ENCODE measurements at places on chromosomes 2 and 18. TPM values are rescaled to one million over a fixed set of nuclear protein-coding genes. Genes with fewer than 3 reads are reported as not detected.

Gene CDKL4
- 4.1 TPM for total RNA-seq

Gene IL18R1
- 19.4 TPM for total RNA-seq

Gene HOXD9
- not detected for total RNA-seq

Gene SCYGR6
- total RNA-seq = not detected

Gene AQP12A
- not detected for total RNA-seq

Gene QPCT
- 0.88 TPM for total RNA-seq

Gene RFX8
- not detected for total RNA-seq

Gene TUBA4A
- 127 TPM for total RNA-seq

Gene RAB6C
- not detected for total RNA-seq

Gene UBR3
- total RNA-seq = 45.4 TPM

Gene HAAO
- total RNA-seq = 38.9 TPM

Gene SCYGR5
- not detected for total RNA-seq

Gene UXS1
- total RNA-seq = 33.4 TPM

Gene ZNF396
- 6.6 TPM for total RNA-seq

Gene ACTR3
- total RNA-seq = 124 TPM

Gene NXPH2
- total RNA-seq = not detected

Gene KCNE4
- total RNA-seq = 2.5 TPM

Gene CCDC141
- total RNA-seq = 11.6 TPM

Gene HRH4
- total RNA-seq = not detected

Gene MATN3
- 0.40 TPM for total RNA-seq

Gene UGT1A5
- not detected for total RNA-seq

Gene CRYBA2
- 14.2 TPM for total RNA-seq

Gene EIF2AK2
- 24.8 TPM for total RNA-seq

Gene HADHA
- 304 TPM for total RNA-seq

Gene MBD1
- total RNA-seq = 103 TPM

Gene TNP1
- total RNA-seq = not detected

Gene RBM44
- 0.38 TPM for total RNA-seq

Gene PRSS56
- total RNA-seq = not detected

Gene GBX2
- not detected for total RNA-seq

Gene HES6
- total RNA-seq = 54.0 TPM

Gene MRPL33
- 34.1 TPM for total RNA-seq

Gene ABCG5
- total RNA-seq = 7.1 TPM

Gene TEKT4
- total RNA-seq = not detected

Gene CNDP1
- not detected for total RNA-seq

Gene DDX18
- total RNA-seq = 28.8 TPM

Gene SLC66A3
- total RNA-seq = 53.6 TPM

Gene DNAJC5G
- not detected for total RNA-seq

Gene GLI2
- total RNA-seq = 0.95 TPM

Gene PLCD4
- total RNA-seq = not detected

Gene CNGA3
- 2.2 TPM for total RNA-seq

Gene REG3G
- total RNA-seq = 33.1 TPM

Gene TNFRSF11A
- 29.6 TPM for total RNA-seq

Gene CCDC178
- not detected for total RNA-seq

Gene PRADC1
- 30.5 TPM for total RNA-seq
